ENCODE measurements at places on chromosomes 1 and 21.

DNA sequence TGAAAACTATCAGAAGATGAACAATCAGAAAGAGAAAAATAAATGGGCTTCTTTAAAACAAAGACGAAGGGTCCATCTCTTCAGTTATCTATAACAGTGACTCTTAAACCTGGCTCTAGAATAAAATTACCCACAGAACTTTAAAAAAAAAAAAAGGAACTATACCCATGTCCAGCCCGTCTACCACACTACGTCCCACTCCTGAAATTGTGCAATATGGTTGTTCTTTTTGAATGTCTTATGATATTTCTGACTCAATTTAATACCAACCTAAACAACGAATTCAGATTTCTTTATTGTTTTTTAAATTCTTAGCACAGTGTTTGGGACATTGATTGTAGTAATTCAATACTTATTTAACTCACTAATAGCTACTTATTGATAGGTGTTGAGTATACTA is 246.3 kb downstream of the DPYD start:
- no peak for DNase-seq

- DNase-seq, result no peak
Observed at GRCh38 chr1:220528679-220529501, 954 bp downstream of the MARK1 start.

- no peak for DNase-seq
Observed at GRCh38 chr1:37845049-37845646, 14.2 kb downstream of the MTF1 start.

DNA sequence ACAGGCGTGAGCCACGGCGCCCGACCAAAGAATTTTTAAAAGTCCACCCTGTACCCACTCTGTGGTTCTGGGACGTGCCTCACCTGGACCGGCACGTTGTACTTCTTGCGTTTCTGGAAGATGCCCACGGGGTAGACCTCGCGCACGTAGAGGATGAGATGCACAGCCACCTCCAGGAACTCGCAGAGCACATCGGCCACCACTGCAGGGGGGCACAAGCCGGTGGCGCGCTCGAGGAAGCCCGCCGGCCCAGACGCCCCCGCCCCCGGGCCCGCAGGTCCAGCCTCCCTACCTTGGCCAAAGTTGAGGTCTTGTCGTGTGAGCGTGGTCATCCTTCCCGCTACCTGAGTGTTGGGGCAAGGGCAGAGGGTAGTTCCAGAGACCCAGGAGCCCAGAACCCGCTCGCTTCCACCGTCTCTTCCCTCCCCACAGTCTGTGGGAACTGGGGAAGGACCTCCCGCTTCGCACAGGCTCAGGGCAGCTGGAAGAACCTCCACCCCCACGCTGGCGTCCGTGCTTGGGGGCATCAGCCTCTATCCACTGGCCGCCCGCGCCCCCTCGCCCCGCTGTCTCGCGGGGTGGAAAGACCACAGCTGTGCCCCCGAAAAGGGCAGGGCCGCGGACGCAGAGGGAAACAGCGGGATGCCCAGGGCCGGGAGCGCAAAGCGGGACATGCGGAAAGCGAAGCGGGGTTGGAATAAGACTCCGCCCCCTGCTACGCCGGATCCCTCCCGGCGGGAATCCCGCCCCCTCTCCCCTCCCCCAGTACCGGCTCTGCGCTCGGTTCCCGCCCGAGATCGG is 478 bp downstream of the MAD2L2 start:
- peak; percentile 38 for DNase-seq

GRCh38 chr1:56586502-56586901 is 7.1 kb upstream of the PLPP3 start:
- no peak for DNase-seq

- no peak for DNase-seq
Observed at GRCh38 chr1:202131956-202132821, 9.5 kb downstream of the GPR37L1 start.

GRCh38 chr21:33036430-33037162 is 10.9 kb downstream of the OLIG2 start:
- DNase-seq, result peak; percentile 90

GRCh38 chr1:2291577-2291976 is 63.5 kb downstream of the SKI start:
- DNase-seq, result no peak

GRCh38 chr1:169514566-169515270 is 29.0 kb upstream of the SLC19A2 start:
- DNase-seq, result no peak

DNA sequence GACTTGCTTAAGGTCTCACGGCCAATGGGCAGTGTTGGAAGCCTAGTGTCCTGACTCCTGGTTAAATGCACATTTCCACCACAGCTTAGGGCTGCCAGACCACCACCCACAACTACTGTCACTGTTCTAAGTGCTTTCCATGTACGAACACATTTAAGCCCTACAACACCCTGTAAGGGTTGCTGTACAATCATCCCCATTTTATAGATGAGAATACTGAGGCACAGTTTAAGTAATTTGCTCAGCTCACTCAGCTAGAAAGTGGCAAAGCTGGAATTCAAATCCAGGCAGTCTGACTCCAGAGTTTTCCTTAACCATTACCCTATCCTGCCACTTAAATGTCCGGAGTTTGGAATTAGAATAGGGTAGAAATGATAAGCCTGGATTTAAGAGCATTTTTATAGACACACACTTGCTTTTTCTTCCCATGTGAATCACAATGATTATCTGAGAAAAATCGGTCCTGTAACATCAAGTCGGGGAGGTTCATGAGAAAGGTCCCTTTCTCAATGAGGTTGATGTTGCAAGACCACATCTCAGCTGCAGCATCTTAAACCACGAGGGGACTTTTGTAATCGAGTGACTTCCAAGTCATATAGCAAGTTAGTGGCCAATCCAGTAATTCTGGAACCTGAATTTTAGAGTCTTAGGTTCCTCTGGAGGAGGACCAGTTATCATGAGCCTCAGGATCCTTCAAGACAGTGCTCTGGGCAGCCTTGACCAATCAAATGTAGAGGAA is 8.6 kb downstream of the E2F2 start:
- no peak for DNase-seq

DNA sequence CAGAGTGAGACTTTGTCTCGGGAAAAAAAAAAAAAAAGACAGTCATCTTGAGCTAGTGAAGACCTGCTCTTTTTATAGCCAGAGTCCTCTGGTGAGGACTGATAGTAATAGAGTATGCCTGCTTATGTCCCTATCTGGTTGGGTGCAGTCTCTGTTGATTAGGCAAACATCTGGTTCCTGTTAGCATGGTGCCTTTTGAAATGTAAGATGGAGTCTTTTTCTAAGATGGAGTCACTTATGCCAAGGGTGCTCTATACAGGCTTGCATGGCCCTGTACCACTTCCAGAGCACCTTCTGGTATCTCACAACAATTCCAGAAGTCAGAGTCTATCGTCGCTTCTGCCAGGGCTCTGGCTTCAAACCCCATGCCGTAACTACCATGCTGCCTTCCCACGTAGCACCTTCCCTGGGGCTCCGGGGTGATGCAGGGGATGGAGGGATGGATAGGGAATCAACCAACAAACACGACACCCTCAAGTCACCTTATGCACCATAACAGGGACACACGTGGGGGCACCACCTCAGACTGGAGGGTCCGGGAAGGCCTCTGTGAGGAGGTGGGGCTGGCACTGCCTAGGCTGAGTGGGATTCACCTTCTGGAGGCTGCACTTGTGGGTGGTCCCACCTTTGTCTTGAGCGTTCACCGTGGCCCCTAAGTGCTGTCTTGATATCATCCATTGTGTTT is 11.6 kb upstream of the PADI6 start:
- no peak for DNase-seq

- no peak for DNase-seq
Observed at GRCh38 chr1:1050577-1051052, 23.5 kb downstream of the RNF223 start.

DNA sequence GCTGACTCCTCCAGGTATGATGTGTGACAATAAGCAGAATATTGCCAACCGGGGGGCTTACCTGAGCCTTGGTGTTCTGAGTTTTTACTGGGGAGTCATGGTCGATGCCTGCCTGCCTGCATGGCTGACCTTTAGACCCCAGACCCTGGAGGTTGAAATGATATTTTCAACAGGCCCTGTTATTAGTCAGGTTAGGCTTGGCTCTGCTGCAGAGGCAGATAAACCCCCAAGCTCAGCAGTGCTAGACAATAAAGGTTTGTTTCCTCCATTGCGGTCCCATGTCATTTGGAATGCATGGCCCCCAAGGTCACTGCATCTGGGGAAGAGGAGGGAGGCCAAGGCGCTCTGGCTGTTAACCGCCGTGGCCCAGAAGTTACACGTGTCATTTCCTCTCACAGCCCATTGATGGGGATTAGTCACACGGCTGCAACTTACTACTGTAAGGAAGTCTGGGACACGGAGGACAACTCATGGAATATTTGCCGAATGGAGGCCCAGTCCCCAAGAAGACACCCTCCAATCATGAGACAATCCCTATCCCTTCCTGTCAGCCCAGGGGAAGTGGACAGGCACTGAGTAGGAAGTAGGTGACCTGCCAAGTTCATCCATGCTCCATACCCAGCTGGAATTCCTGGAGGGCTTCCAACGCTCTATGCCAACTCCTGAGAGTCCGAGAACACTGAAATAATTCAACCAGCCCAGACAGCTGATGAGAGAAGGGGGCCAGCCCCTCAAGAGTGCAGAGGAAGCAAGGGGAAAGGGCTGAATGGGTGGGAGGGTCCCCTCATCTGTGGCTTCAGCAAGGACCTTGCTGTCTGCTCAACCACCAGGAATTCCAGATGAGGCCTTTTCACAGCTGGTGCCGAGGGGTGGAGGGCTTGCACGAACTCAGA is 97.3 kb downstream of the TAS1R2 start:
- no peak for DNase-seq

DNA sequence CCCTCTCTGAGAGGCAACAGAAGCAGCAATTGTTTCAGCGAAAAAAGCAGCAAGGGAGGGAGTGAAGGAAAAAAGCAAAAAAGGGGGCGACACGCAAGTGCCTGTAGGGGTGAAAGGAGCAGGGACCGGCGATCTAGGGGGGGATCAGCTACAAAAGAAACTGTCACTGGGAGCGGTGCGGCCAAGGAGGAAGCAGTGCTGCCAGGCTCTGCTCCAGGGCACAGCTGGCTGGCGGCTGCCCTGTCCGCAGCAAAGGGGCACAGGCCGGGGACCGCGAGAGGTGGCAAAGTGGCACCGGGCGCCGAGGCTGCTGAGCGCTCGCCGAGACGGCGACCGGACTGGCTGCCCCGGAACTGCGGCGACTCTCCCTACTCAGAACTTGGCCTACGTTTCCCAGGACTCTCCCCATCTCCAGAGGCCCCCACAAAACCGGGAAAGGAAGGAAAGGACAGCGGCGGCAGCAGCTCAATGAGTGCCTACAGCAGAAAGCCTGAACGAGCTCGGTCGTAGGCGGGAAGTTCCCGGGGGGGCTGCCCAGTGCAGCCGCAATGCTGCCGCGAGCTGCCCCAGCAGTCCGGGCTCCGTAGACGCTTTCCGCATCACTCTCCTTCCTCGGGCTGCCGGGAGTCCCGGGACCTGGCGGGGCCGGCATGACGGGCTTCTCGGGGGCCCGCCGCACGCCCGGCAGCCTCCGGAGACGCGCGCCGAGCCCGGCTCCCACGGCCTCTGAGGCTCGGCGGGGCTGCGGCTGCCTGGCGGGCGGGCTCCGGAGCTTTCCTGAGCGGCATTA is 1.0 kb upstream of the CDKN2C start:
- DNase-seq, result no peak

DNA sequence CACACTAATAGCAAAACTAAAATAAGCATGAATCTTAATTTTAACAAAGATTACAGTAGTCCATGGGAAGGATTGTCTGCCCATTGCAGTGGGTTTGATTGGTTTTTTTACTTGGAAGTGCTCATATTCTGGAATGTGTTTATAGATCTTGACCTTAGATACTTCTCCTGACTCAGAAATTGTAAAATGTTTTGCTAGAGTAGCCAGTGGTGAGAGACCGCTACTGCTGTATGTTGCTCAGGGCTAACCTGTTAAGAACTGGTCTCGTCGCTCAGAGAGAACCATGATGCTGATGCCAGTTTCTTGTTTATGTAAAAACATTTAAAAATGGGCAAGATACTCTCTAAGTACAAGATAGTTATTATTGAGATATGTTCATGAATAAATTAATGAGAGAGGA is 99.9 kb downstream of the ROR1 start:
- no peak for DNase-seq

DNA sequence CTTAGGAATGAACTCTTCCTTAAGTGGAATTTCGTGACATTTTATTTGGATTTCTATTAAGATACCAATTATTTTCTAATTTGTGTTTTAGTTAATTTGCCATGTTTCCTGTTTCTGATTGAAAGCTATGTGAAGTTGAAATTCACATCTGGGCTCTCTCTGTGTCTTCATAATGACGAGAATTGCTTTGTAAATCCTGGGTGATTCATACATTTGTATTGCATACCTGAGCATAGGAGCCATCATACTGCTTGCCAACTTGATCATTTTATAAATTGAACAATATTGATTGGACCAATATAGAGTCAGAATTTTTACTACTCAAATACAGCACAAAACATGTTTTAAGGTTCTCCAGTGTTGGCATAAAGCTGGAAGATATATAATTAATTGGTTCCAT is 817.9 kb downstream of the BRINP3 start:
- no peak for DNase-seq

DNA sequence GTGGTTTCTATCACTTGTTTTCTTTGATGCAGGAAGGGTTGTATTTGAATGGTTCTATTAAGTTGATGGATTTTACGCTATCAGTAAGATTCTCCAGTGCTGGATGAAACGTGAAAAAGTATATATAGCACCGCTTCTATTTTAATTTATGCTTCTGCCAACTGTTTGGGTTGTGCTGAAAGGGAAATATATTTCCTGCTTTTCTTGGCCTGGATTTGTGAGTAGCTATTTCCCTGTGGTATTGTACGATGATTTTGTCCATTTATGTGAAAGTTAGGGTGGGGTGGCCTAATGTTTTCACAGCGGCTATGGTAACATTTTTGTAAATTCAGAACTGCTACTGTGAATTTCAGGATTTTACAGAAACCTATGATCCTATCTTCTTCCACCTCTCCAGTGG is 322 bp downstream of the C1orf162 start:
- no peak for DNase-seq

DNA sequence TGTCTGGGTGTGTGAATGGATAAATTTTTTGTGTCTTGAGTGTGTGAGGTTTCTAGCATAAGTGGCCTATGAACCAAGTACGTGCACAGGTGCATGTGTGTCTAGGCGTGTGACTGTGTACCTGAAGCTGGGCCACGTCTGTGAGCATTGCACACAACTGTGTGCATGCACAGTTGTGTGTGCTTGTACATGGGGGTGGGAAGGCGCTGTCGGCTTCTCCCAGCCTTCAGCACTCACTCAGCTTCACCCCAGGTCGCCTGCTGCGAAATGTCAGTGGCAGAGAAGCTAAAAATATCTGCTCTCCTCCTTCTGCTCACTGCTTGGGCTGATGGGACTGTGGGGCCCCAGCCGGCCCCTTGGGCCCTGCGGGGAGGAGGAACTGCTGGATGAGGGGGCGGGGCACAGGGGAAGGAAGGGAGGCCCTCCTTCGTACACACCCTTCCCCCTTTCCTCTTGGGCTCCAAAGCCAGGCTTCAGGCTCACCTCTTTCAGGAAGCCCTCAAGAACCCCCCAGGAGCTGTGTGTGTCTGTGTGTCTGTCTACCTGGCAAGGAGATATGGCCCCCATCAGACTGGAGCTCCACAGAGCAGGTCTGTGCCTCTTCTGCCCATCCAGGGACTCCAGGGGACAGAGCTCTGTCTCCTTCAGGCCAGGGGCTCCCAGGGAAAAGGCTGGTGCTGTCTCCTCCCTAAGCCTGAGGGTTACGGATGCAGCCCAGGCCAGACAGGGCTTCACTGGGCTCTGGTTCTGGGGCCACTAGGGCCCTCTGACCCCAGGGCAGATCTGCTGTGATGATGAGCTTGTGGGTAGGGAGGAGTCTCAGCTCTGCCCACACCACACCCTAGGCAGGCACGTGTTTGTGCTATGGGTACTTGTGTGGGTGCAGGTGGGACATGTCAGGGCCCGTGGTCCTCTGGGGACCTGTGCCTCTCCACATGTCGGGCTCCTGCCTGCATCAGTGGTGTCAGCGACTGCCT is 35.6 kb upstream of the WASF2 start:
- DNase-seq, result peak; percentile 96
